ENCODE measurements at places on chromosomes 13 and 19.

DNA sequence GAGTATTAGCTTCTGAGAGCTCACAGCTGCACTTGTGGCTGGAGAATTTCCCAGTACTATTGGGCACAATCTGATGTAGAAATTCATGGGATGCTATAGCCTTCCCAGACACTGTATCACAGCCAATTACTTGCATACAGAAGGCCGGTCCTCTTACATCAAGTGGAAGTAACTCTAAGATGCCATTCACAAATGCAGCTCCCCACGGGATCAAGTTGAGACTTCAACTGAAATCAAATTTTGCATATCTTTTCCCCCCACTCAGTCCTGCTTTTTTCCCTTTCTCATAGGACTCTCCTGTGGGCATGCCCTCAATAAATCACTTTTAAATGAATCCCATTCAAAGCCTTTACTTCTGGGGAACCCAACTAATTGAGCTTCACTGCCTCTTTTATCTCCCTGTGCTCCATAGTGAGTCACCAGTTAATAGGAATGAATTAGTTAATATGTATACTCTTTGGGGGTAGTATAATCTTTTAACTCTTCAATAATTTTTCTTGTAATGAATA lies 1970.8 kb downstream of the OLFM4 start:
- DNase-seq, result no peak

- DNase-seq, result peak; percentile 14
Observed at GRCh38 chr13:34748073-34748472, 194.0 kb upstream of the NBEA start.

DNA sequence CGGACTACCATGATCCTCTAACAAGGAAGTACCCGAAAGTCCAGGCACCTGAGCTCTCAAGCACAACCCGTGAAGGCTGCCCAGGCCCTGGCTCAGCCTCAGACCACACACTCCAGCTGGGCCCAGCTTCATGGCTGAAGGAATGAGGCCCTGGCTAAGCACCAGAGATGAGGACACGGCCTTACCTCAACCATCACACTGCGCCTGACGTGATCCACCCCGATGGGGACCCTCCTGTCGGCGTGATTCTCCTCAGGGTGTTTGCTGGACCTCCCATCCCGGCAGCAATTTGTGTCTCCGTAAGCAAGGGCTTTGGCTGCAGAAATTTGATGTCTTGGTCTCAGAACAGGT lies 56.5 kb downstream of the F2RL3 start:
- no peak for DNase-seq

DNA sequence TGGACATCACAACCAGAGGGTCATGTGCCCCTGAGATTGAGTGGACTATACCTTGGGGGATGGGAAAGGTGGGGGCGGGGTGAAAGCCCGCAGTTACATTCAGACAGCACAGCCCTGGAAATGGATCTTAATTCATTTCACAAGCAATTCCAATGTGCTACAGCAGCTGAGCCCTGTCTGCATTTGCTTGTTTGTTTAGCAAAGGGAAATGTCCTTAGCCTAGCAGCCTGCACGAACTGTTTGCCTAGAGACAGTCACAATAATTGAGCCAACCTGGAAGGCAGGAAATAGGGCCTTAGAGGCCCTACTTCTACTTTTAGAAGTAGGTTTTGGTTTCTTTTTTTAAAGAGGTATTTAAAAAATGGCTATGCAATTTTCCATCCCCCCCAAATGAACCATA lies 177.3 kb upstream of the KL start:
- DNase-seq, result no peak

DNA sequence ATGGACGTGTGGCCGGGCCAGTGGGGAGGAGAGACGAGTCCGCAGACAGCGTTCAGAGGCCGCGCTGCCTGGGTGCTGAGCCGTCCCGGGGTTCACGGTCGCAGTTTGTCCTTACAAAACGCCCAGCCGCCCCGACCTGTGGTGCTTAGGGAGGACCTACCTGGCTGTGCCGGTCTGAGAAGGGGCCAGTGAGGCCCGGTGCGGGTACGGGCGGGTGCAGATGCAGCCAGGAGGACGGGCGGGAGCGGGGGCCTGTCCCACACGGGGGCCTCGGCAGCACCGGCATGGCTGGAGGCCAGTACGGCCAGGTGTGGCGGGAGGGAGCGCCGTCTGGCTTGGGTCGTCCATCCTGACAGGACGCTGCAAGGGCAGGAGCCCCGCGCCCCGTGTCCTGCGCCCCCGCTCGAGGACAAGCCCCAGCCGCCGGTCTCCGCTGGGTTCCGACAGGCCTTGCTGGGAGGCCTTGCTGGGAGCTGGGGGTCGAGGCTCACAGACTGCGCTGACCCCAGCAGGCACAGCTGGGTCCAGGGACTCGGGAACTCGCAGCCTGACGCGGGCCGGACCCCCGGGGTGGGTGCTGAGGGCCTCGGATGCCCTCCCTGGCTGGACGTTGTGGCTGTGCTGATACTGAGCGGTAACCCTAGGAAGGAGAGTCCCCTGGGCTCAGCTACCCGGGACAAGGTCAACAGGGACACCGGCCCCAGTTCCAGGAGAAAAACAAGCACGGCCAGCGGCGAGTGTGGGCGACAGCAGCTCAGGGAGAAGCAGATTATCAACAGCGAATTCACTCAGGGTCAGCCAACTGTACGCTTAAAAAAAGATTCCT lies 5.3 kb upstream of the PROZ start:
- peak; percentile 24 for DNase-seq

- DNase-seq, result no peak
Observed at GRCh38 chr19:21751384-21751783, 16.0 kb downstream of the ZNF100 start.

GRCh38 chr19:33132425-33132824 lies 511 bp downstream of the WDR88 start:
- no peak for DNase-seq

GRCh38 chr19:49231804-49232203 lies 74.2 kb downstream of the TRPM4 start:
- DNase-seq, result no peak

GRCh38 chr13:74111399-74111798 lies 22.8 kb downstream of the KLF12 start:
- no peak for DNase-seq

DNA sequence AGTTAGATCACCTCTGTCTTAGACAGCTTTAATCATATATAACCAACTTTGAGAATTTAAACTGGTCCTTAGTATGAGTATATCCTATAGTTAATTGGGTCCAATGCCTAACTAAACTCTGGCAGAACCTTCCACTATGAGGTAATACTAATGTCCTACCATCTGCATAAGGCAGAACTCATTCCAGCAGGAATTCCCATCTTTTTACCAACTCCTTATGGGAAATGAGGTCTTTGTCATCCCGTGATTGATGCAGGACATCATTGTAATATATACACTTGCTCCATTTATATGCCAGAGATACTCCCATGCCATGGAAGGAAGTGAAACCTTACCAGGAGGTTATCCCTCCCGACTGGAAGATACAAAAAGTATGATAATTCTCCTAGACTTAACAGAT lies 2.8 kb downstream of the KCTD4 start:
- DNase-seq, result no peak

- DNase-seq, result no peak
Observed at GRCh38 chr13:48042894-48043293, 5.4 kb downstream of the NUDT15 start.

- DNase-seq, result peak; percentile 84
Observed at GRCh38 chr19:55549500-55550320, 4.4 kb upstream of the SBK3 start.

DNA sequence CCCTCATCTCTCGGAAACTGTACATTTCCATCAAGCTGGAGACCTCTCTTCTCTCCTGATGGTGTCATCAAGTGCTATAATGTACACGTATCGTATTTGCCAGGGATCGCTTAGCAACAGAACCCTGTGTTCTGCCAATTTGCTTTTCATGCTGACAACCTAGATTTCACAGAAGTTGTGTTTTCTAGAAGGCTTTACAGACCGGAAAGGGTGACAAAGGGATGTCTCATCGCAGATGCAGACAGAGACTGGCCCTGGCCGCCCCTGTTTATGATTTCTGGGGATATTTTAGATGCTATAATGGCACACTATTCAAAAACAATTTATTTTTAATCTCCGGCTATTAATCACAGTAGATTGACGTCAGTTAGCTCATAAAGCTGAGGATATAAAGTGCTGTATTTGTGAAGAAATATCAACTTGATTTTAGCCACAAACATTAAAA lies 291.4 kb downstream of the IRS2 start:
- peak; percentile 82 for DNase-seq

- DNase-seq, result no peak
Observed at GRCh38 chr19:44841231-44841630, 4.9 kb upstream of the NECTIN2 start.

- no peak for DNase-seq
Observed at GRCh38 chr13:45878966-45879365, 27.4 kb upstream of the SIAH3 start.

GRCh38 chr13:109307027-109307426 lies 479.4 kb downstream of the IRS2 start:
- DNase-seq, result no peak

GRCh38 chr19:823565-824121 lies 1.9 kb upstream of the PLPPR3 start:
- DNase-seq, result no peak

DNA sequence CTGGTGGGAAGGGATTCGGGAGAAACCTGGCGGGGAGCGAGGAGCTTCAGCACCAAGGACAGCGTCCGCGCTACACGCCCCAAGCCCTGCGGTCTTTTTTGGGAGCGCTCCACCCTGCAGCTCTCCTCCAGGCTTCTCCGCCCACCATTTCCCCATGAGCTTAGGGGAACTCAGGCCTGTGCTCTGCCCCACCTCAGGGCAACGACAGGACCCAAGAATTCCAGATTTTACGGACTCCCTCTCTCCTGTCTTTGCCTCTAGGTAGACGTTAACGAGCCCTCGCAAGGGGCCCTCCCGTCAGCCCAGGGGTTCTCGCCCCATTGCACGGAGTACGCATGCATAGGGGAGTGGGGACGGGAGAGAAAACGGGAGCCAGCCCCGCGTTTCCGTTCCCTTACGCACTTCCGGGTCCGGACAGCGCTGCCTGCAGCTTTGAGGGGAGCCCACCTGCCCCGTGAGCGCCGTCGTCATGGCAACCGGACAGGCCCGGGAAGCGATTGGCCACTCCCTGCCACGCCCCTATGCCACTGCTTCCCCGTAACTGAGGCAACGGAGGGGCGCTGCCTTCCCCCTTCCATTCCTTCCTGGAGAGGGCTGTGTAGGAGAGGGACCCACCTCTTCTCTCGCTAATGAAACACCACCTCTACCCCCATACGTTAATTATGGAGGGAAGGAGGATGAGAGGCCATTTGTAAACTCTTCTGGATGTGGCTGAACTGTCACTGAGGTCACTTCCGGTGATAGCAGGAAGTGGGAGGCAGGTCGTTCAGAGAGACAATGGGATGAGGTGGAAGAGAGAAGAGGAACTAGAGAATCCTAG lies 20.8 kb downstream of the NOVA2 start:
- peak; percentile 58 for DNase-seq

GRCh38 chr13:40077396-40078027 lies 422.1 kb downstream of the COG6 start:
- DNase-seq, result no peak

DNA sequence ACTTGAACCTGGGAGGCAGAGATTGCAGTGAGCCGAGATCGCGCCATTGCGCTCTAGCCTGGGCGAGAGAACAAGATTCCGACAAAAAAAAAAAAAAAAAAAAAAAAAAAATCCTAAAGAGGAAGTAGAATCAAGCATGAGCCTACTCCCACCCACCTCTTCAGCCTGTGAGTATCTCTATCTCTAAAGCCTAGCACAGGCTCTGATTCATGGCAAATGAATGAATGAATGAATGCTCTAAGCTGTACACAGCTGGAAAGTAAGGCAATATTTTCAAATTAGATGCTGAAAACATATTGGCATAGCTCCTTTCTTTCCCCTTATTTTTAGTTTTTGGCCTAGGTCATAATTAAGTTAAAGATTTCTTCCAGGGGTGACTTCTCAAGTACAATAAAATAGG lies 35.7 kb upstream of the FAM216B start:
- DNase-seq, result no peak

DNA sequence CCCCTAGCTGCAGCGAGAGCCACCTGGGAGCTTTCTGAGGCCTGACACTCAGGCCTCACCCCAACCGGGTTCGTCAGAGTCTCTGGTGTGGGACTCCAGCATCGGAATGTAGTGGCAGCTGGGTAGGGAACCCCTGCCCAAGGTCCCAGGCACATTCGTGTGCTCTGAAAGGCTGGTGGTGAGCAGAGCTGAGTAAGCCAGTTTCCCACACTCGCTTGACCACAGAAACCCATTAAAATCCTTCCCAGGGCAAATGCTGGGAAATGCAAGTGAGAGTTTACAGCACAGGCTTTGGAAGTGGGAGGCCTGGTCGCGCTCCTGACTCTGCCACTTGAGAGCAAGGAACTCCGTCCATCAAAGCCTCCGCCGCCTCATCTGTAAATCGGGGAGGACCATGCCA lies 4.2 kb downstream of the TRAPPC6A start:
- peak; percentile 90 for DNase-seq

- no peak for DNase-seq
Observed at GRCh38 chr19:16736709-16737108, 17.1 kb downstream of the NWD1 start.

DNA sequence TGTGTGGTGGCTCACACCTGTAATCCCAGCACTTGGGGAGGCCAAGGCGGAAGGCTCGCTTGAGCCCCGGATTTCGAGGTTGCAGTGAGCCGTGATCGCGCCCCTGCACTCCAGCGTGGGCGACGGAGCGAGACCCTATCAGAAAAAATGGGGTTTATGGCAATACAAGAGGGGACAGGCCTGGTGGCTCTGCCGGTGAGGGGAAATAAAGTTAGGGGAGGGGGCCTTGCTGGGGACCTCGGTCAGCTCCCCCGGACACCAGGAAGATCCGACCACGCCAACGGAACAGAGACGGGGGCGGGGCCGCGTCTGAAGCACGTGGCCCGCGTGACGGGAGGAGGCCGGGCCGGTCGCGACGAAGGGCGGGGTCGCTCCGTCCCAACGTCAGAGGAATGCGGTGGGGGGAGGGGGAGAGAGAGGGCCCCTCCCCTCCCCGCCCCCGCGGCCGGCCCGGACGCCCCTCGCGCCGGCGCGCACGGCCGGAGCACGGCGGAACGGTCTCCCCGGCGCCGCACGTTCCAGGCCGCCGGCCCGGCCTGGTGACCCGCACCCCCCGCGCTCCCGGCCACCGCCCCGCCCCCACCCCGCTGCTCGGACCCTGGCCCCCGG lies 1.9 kb upstream of the HNRNPL start:
- peak; percentile 80 for DNase-seq

GRCh38 chr19:41810301-41810700 lies 13.9 kb downstream of the CEACAM3 start:
- no peak for DNase-seq

- no peak for DNase-seq
Observed at GRCh38 chr13:41503356-41503755, 46.0 kb downstream of the RGCC start.

DNA sequence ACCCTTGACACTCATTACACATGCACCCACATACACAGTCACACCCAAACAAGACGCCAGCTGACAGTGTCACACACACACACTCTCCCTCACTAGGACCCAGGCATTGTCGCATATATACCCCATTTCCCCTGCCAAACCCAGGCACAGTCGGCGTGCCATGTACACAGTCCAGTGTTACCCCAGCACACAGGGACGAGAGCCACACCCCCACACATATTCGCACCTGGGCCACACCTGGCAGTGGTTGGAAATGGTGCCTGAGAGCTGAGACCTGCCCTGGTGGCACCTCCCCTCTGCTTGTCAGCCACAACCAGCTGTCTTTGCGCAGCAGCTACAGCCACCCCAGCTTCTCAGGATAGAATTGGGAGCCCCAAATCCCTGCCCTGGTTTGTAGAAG lies 9.0 kb downstream of the NFIX start:
- no peak for DNase-seq

GRCh38 chr13:96294930-96295881 lies 205.3 kb downstream of the HS6ST3 start:
- DNase-seq, result no peak

All from HT1080 (cell line).